NCI-H774 (cell line): ENCODE measurements at places on chromosomes 3 and 15.

GRCh38 chr3:16186565-16186964, 12.1 kb downstream of the GALNT15 start:
- DNase-seq, result no peak

DNA sequence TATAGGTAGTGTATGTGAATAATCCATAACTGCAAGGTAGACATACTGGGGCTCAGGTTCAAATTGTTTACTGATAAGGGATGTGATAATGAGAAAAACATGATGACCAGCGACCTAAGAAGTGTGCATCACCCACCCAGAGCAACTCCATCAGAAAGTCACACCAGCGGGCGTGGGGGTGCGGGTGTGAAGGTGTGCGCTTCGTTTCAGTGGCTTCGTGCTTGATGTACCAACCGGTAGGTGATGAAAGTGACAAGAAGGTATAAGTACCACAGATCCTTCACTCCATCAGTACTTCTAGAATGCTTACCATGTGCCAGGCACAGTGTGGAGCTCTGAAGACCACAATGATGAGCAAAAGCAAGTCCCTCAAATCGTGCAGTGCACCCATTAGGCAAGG, 11.2 kb downstream of the ANP32A start:
- no peak for DNase-seq

DNA sequence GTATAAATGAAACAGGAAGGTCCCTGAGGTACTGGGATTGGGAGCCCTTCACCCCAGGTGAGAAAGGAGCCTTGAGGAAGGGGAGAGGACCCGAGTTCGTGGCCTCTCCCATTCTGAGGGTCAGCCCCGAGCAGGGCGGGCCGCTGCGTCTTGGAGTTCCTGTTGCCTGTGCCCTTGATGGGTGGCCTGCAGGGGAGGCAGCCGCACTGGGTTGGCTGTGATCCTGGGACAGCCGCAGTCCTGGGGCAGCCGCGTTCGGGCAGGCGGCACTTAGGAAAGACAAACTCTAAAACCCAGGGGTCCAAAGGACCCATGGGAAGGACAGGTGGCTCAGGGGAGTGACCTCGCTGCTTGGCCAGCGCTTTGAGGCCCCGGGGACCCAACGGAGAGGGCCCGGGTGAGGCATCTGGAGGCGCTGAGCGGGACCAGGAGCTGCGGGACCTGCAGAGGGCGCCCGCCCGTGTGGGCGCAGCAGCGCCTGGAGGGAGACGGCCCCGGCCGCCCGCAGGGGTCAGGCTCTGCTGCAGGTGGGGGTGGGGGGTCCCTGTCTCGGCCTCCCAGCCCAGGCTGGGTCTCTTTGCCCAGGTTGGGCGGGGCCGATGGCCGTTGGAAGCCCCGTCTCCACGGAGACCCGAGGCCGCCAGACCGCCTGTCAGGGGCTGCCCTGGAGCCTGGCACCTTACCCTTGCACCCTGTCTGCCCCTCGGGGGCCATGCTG, 65.1 kb downstream of the HMCES start:
- DNase-seq, result no peak

- no peak for DNase-seq
Observed at GRCh38 chr15:32704395-32704981, 13.3 kb upstream of the GREM1 start.

DNA sequence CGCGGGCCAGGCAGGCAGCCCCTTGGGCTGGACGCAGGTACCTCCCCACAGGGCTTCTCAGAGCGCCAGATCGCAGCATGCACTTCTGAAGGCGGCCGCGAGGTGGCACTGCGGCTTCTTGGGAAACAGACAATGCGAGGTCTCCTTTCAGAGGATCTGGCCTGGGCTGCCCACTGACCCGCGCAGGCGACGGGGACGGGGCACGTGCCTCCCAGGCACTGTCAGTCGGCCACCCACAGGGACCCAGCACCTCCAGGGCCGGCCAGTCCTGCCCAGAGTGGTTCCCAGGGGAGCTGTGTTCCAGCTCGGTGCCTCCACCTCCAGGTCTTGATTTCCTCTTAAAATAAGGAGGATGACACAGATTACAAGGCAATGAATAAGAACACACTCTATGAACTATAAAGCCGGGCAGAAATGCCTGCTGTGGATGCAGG, 24.4 kb upstream of the TXNRD3 start:
- DNase-seq, result peak; percentile 62

DNA sequence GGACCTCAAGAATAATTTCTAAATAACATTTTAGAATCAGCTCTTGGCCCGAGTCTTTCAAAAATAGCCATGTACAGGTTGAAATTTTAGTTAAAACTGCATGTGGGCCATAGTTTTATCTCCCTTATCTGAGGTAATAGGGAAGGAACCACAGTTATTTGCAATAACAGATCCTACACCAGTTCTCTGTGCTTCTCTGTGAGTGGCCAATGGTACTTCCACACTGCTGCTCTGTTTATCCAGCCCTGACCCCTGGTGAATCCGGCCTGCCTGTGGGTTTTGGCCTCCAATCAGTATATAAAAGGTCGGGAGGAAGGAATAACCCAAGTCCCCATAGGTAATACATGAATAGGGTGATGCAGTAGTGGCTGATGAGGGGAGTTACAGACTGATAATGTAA, 48.0 kb upstream of the TNIK start:
- DNase-seq, result no peak

DNA sequence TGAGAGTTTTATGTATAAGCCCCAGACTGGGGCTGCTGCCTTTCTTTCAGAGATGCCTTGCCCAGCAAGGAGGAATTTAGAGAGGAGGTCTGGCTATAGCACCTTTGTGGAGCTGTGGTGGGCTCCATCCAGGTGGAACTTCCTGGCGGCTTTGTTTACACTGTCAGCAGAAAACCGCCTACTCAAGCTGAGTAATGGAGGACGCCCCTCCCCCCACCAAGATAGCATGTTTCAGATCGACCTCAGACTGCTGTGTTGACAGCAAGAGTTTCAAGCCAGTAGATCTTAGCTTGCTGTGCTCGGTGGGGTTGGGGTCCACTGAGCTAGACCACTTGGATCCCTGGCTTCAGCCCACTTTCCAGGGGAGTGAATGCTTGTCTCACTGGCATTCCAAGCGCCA, 155.6 kb downstream of the STXBP5L start:
- DNase-seq, result no peak
